ENCODE measurements at places on chromosomes 11 and 22. TPM values are rescaled to one million over a fixed set of nuclear protein-coding genes. Genes with fewer than 3 reads are reported as not detected.

- no peak for DNase-seq
These were observed 87.1 kb downstream of the TENM4 start for GRCh38 chr11:79353706-79354105.

Gene PATE4
- not detected for total RNA-seq

Gene MMP7
- total RNA-seq, result 1,017 TPM

Gene TREH
- total RNA-seq, result not detected

- DNase-seq, result peak; percentile 10
These were observed 1.1 kb upstream of the MRGPRX4 start for GRCh38 chr11:18171377-18172000.

Gene GTPBP1
- 19.3 TPM for total RNA-seq

Gene OR10A2
- not detected for total RNA-seq

GRCh38 chr11:13064593-13064992 is 55.5 kb downstream of the RASSF10 start:
- no peak for DNase-seq

Gene SLC6A5
- not detected for total RNA-seq

GRCh38 chr11:99920956-99921355 is 766.1 kb upstream of the ARHGAP42 start:
- no peak for DNase-seq

Gene THY1
- not detected for total RNA-seq

DNA sequence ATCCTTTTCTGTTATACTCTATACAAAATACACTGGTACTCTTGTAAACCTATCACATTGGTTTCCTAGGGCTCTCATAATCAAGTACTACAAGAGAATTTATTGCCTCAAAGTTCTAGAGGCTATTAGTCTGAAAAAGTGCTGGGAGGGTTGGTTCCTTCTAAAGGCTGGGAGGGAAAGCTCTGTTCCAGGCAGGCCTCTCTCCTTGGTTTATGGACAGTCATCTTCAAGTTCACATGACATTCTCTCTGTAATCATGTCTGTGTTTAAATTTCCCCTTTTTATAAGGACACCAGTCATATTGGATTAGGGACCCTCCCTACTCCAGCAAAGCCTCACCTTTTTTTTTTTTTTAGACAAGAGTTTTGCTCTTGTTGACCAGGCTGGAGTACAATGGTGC is 9.1 kb downstream of the SLC36A4 start:
- no peak for DNase-seq

DNA sequence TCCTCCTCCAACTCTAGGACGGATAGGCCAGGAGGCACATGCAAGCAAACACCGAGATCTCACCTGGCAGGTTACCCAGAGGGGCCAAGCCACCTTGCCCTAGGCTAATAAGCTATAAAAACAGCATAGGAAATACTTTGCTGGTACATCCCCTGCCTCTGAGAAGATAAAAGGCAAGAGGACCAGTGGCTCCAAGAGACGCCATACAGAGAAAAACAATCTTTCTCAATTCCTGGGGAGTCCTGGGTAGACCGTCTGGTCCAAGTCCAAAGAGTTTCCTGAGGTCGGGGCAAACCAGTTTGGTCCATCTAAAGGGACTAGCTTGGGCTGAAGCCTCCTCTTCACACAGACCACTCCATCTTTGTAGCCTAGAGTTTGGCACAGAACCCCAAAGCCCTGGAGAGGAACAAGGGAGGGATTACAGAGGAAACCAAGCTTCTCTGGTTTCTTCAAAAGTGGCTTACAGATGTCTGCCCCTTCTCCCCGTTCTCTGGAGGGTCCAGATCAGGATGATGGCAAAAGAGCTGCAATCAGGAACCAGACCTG is 40.4 kb downstream of the NUMA1 start:
- DNase-seq, result no peak

GRCh38 chr22:30687358-30687757 is 7.3 kb upstream of the OSBP2 start:
- DNase-seq, result no peak

Gene MMP12
- not detected for total RNA-seq

DNA sequence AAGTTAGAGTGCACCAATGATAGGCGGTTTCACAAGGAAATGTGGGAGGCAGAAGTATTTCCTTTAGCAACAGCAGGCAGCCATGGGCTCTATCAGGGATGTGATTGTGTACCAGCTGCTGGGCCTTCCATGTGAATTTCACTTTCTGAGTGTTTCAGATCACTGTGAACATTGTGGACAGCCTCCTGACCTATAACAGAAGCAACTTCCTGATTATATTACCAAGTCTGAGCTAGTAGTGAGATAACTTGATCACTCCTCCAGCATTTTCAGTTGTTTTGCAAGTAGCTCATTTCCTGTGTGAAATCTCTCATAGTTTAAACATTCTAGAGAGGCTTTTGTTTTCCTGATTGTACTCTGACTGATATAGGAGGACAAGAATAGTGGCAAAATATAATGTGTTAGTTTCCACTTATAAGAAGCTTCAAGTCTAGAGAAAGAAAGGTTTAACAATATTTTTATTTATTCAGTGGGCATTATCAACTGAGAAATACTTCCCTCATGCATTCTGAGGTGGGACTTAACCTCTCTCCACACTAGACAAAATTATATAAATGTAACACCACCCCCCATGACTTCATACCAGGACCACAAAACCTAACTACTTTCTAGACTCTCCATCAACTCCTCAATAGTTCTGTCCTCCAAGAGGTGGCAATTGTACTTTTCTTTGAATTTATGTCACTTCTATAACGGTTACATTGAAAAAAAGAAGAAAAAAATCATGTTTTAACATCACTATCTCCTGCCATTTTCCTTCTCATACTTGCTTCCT is 184.2 kb upstream of the LUZP2 start:
- no peak for DNase-seq

GRCh38 chr11:104891135-104891534 is 7.1 kb downstream of the CASP12 start:
- no peak for DNase-seq

DNA sequence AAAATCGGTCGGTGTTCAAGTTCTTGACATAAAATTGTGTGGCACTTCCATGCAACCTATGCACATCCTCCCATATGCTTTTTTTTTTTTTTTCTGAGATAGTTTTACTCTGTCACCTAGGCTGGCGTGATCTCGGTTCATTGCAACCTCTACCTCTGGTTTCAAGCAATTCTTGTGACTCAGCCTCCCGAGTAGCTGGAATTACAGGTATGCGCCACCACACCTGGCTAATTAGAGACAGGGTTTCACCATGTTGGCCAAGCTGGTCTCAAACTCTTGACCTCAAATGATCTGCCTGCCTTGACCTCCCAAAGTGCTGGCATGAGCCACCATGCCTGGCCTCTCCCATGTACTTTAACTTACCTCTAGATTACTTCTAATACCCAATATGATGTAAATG is 15.0 kb downstream of the GLB1L3 start:
- DNase-seq, result no peak

- DNase-seq, result no peak
These were observed 13.3 kb downstream of the IL17REL start for GRCh38 chr22:49999063-49999945.

DNA sequence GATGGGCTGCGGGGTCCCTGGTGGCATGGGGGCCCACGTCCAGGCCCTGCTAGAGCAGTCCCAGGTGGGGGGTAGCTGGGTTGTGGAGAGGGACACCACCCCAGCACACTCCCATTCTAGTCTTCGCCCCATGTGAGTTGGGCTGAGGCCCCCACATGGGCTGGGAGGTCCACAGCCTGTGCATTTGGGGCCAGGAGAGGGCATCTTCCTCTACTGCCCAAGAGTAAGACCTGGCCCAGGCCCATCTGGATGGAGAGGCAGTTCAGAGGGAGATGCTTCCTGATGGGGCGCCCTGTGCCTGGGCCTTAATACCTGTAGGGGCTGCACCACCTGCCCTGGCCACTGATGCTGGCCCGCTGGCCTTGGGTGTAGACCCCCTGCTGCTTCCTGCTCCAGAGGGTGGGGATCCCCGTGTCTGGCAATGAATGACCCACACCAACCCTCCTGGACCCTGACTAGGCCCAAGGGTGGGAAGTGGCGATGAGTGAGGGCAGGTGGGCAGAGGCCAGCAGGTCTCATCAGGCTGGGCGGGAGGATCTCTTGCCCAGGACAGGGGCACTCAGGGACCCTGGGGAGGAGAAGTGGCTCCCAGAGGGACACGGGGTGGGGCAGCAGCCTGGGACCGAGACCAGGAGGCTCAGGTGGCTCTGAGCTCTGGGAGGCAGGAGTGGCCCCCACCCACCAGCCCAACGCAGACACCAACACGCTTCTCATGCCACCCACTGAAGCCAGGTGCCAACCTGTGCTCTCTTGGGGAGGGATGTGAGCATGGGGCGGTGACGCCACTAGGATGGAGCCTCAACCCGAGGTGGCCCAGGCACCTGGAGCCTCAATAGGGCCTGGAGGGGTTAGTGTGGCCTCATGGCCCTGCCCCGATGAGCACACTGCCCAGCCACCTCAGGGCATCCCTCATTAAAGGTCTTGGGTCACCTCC is 17.4 kb upstream of the GNB1L start:
- DNase-seq, result no peak

- DNase-seq, result peak; percentile 55
These were observed 10.4 kb upstream of the AHNAK start for GRCh38 chr11:62556875-62557631.

DNA sequence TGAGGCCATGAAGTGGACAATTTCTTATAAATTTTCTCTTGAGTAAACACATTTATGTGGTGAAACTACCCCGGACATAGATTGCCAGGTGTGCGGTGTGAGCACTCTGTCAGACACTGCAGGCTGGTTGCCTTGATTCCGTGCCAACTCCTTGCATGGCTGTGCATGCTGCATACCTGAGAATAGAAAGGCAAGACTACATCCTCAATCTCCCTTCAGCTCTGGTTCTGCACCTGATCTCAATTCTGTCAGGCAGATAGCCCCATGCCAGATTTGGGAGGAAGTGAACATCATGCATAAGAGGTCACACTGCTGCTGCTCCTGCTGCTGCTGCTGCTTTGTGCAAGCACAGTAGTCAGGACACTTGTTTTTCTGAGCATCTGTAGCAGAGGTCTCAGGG is 42.5 kb upstream of the DEUP1 start:
- DNase-seq, result no peak

- DNase-seq, result no peak
These were observed 37.8 kb downstream of the PAMR1 start for GRCh38 chr11:35487532-35488078.

DNA sequence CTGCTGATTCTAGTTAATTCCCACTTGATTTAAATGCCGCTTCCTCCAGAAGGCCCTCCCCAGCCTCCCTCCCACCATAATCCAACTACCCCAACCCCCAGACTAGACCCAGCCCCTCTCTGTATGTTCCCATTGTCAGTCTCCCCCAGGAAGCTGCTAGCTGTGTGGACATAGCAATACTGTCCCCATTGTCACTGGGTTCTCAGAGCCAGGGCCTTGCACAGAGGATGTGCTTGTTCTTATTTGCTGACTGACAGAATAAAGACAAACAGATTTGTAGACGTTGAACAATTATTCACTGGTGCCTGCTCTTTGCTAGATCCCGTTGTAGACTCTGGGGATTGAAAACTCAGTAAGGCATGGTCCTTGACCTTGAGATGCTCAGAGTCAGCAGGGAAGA is 45.7 kb upstream of the NAV2 start:
- no peak for DNase-seq

- peak; percentile 66 for DNase-seq
These were observed 206.5 kb downstream of the NAV2 start for GRCh38 chr11:19919050-19919561.
